ENCODE measurements at places on chromosomes 5 and 9. TPM values are rescaled to one million over a fixed set of nuclear protein-coding genes. Genes with fewer than 3 reads are reported as not detected.

CNTLN gene
- total RNA-seq = 0.32 TPM

TLE4 gene
- total RNA-seq = 214 TPM

DNA sequence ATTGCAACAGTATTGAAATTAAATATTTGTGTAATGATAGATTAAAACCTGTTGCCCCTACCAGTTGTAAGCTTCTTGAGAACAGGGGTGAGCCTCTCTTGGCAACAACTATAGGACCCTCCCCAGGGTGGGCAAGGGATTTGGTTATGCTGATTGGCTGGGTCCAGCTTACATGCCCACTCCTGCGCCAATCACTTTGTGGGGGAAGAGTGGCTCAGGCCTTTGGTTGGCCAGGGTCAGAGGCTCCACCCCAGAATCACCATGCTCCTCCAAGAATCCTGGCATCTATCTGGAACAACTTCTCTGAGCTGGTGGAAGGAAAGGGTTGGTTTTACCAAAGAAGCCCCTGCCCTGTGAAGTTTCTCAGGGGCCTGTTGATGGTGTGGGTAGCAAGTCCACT is 8.6 kb upstream of the PITX1 start:
- H3K4me1 ChIP-seq = peaks cover 16% of the 10 kb centered on the region
- H3K27me3 ChIP-seq = peaks cover 30% of the 10 kb centered on the region
- H3K4me3 ChIP-seq = no peak overlapping the region
- no peak overlapping the region for H3K27ac ChIP-seq

DNA sequence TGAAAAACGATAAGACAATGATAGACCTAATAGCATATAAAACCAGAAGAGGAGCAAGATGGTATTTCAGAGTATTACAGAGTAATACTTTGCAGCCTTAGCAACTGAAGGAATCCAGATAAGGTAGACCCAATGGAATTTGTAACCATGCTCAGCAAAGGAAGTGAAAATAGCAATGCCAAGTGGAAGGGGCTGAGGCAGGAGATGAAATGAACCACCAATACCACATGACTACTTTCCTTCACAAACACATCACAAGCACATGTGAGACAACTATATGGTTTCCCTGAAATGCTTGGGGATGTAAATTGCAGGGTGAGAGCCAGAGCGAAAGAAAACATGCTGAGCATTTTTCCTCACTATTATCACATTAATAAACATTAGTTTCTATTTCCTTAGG is 79.8 kb upstream of the MELK start:
- H3K36me3 ChIP-seq = no peaks in the 10 kb centered on the region
- DNase-seq = no peak
- H3K27ac ChIP-seq = no peak overlapping the region
- H3K4me1 ChIP-seq = peaks cover 20% of the 10 kb centered on the region
- H3K4me3 ChIP-seq = no peak overlapping the region
- no peaks in the 10 kb centered on the region for H3K27me3 ChIP-seq

- H3K4me1 ChIP-seq = peaks cover 38% of the 10 kb centered on the region
- DNase-seq = no peak
- no peak overlapping the region for H3K4me3 ChIP-seq
- no peaks in the 10 kb centered on the region for H3K27me3 ChIP-seq
- no peaks in the 10 kb centered on the region for H3K36me3 ChIP-seq
- no peak overlapping the region for H3K27ac ChIP-seq
Measured at GRCh38 chr9:95497772-95498171, 19.0 kb downstream of the PTCH1 start.
